Effector memory CD4-positive, alpha-beta T cell (primary cell): ENCODE measurements at places on chromosomes 4 and X.

DNA sequence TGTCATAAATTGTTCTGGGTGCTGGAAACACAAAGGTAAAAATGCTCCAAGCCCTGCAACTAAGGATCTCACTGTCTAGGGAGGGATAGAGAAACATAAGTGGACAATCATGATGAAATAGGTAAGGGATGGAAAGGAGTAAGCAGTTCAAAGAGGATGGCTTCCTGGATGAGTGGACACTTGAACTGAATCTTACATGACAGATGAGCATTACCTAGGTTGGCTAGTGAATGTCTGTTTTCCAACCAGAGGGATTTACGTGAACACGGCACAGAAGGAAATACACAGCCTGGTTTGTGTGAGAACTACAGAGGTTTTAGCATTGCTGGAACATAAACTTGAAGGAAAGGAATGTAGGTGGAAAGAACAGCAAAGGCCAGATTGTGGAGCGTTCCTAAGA is 150.2 kb upstream of the GALNT7 start:
- H3K4me1 ChIP-seq = no peaks in the 10 kb centered on the region
- H3K4me3 ChIP-seq = no peak overlapping the region
- DNase-seq = no peak
- H3K36me3 ChIP-seq = no peaks in the 10 kb centered on the region
- H3K27me3 ChIP-seq = no peaks in the 10 kb centered on the region

GRCh38 chr4:57043347-57044251 is 64.9 kb downstream of the POLR2B start:
- H3K27me3 ChIP-seq = no peaks in the 10 kb centered on the region
- no peak overlapping the region for H3K27ac ChIP-seq
- H3K4me3 ChIP-seq = no peak overlapping the region
- DNase-seq = no peak
- no peaks in the 10 kb centered on the region for H3K36me3 ChIP-seq

GRCh38 chrX:16807548-16807947 is 21.3 kb downstream of the TXLNG start:
- no peaks in the 10 kb centered on the region for H3K4me1 ChIP-seq
- no peak overlapping the region for H3K4me3 ChIP-seq
- H3K27ac ChIP-seq = no peak overlapping the region
- H3K36me3 ChIP-seq = no peaks in the 10 kb centered on the region
- no peak for DNase-seq

DNA sequence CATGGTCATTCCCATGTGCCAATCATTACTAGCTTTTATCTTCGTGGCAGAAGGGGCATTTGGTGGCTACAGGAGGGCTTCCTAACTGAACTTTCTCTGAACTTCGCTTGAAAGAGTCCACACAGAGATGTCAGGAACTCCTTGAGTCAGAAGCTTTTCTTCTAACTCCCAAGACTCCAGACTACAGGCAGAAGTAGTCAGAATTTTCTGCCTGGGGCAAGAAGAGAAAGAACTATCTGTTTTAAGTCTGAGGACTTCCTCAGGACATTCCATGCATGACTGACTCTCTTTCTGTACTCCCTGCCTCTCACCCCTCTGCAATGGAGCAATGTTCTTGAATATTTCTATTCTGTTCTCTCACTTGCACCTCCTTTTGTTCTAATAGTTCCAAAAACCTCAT is 170.5 kb upstream of the TBC1D9 start:
- DNase-seq = no peak
- no peaks in the 10 kb centered on the region for H3K4me1 ChIP-seq
- H3K27ac ChIP-seq = no peak overlapping the region

GRCh38 chrX:95248386-95248785 is 1436.3 kb upstream of the DIAPH2 start:
- H3K36me3 ChIP-seq = no peaks in the 10 kb centered on the region
- H3K27ac ChIP-seq = no peak overlapping the region
- no peaks in the 10 kb centered on the region for H3K27me3 ChIP-seq
- DNase-seq = no peak

DNA sequence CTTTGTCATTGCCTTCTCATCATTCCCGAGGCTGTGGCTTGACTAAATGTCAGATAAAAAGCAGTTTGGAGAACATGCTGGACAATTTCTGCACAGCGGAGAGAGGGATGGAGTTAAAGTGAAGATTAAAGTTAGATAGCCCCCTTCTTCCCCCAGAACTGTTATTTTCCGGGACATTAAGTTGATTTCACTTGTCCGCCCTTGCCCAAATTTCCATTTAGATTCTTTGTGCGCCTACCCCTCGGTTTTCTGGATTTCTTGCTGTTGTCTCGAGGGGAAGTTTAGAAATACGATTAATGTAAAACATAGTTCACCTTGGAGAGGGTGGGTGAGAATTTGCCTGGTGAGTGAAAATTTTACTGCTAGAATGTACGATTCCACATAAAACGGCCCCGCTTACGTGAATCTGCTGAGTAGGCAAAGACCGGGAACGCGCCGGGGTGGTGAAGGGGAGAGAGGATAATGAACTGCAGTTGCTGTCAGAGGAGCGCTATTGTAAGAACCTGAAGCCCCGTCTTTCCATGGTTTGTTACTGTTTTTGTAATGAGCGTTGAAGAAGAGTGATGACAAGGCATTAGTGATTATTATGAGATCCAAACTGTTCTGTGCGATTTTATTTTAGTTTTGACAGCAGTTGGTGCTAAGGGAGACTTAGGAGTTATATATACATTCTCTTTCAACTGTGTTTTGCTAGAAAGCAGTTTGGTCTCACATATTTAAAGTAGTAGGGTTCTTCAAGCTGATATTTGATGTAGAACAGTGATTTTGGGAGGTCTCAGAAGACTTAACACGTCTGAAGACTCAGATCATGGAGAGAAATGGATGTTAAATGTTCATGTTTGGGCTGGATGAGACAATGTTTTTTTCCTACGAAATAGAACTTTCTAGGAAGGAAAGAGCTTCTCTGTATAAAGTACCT is 73.0 kb downstream of the AFF1 start:
- H3K36me3 ChIP-seq = no peaks in the 10 kb centered on the region
- H3K4me3 ChIP-seq = peak overlapping the region; percentile 91
- DNase-seq = no peak

DNA sequence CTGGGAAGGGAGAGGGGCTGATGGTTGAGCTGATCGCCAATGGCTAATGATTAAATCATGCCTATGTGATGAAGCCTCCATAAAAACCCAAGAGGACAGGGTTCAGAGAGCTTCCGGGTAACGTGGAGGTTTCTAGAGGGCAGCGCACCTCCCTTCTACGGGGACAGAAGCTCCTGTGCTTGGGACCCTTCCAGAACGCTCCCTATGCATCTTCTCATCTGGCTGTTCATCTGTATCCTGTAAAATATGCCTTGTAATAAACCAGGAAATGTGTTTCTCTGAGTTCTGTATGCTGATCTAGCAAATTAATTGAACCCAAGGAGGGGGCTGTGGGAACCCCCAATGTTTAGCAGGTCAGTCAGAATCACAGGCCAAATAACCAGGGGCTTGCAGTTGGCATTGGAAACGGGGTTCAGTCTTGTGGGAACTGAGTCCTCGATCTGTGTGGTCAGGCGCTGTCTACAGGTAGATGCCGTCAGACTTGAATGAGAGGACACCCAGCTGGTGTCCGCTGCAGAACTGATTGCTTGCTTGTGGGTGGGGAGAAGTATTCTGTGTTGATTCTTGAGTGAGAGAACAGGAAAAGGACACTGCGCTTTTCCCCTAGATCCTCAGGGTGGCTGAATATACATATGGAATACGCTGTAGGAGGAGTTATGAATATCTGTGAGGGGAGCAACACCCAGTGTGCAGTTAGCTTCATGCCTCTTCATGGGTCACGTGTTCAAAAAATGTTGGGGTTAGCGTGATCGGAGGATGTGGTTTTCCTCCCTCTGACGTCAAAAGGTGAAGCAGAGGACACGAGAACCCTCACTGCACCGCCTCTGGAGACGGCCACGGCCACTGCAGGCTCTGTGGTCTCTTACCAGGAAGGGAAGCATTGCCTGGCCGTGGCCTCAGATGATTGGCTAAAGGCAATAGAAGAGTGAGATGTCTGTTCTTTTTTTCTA is 29.2 kb downstream of the HTT-AS start:
- DNase-seq = peak; percentile 66
- peaks cover 26% of the 10 kb centered on the region for H3K4me1 ChIP-seq
- H3K27me3 ChIP-seq = no peaks in the 10 kb centered on the region

GRCh38 chrX:14948691-14949090 is 75.5 kb downstream of the MOSPD2 start:
- H3K4me3 ChIP-seq = no peak overlapping the region
- DNase-seq = no peak
- no peaks in the 10 kb centered on the region for H3K4me1 ChIP-seq
- no peaks in the 10 kb centered on the region for H3K36me3 ChIP-seq
- no peaks in the 10 kb centered on the region for H3K27me3 ChIP-seq
- no peak overlapping the region for H3K27ac ChIP-seq

DNA sequence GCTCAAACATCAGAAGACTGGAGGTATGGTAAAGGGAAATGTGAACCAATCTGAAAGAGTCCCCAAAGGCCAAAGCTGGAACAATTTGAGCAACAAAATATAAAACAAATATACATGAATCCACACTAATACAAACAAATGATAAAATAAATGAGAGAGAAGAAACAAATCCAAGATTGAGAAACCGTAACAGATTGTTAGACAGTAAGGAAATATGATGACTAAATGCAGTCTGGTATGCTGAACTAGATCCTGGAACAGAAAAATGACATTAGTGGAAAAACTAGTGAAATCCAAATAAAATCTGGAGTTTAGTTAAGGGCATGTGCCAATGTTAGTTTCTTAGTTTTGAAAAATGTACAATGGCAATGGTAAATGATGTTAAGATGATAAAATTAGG is 15.9 kb downstream of the PPA2 start:
- no peak overlapping the region for H3K4me3 ChIP-seq
- H3K27me3 ChIP-seq = no peaks in the 10 kb centered on the region
- no peak for DNase-seq
